CD4-positive, alpha-beta memory T cell (primary cell): ENCODE measurements at places on chromosomes 11 and 22.

DNA sequence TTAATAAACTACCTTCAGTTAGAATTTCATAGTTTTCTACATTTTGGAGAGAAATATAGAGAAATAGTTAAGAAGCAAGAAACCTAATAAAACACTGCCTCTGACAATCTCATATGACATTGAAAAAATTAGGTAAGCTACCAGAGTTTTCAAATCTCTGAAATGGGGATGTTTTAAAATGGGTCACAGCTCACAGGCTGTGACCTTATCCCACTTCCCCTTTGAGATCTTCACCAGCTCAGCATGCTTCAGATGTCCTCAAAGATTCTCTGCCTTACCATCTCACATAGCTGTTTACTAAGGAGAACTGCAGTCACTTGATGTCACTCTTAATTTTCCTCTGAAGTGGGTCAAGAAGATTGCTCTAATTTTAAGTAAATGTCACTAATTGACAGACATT, 717.8 kb downstream of the JRKL start:
- no peak for DNase-seq

DNA sequence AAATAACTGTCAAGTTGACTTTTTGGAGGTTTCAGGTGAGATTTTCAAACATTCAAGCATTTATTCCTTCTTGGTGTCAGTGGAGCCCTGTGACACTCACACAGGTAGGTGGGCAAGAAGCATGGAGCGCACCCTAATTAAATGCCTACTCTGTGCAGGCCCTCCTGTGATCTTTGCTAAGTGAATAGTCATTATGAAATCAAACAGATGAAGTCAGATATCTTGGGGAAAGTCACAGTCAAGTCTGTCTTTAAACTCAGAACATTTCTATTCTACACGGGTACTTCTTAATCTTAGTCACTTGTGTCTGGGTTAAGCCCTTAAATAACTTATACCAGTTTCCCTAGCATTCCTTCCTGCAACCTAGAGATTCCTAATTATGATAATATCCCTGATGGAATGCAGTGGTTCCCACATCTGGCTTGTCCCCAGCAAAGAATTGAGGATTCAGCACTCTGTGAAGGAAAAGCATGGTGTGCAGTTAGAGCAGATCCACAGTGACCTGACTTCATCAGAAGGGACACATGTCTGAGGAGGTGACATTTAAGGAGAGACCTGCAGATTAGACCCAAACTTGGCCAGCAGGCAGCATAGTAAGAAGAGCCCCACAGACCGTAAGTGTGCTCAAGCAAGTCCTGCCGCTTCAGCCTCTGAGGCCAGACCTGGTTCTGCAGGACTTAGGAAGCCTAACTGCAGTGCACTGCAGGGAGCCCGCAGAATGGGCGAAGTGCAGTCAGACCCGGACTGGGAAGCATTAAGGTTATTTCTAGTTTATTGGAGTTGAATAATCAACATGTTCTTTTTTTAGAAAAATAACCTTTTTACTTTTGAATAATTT, 85.3 kb upstream of the GAL start:
- DNase-seq, result no peak

GRCh38 chr22:43654271-43654670, 157.8 kb downstream of the EFCAB6 start:
- DNase-seq, result no peak

DNA sequence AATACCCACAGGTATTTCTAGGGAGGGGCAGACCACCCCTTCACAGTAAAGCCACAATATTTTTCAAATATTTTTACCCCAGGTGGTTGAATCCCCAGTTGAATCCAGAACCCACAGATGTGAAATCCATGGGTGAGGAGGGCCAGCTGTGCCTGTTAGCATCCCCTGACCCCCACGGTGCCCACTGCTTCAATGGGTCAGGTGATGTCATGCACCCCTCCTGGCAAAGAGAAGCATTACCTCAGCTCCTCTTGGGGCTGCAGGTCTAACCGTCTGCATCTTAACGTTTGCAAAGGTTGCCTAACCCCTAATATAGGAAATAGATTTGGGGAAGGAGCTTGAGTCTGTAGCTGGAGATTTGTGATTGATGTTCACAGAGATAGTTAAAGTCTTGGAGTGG, 24.7 kb upstream of the IL17RA start:
- no peak for DNase-seq

- no peak for DNase-seq
Measured at GRCh38 chr22:40007853-40008710, 13.3 kb downstream of the FAM83F start.

GRCh38 chr11:112294688-112295340, 34.2 kb upstream of the PLET1 start:
- DNase-seq, result no peak
